Stimulated activated CD4-positive, alpha-beta T cell treated with anti-CD3 and anti-CD28 coated beads, Interleukin-4, amount 100 ng/mL, for 1 hour (primary cell): ENCODE measurements at places on chromosomes 2 and 18.

GRCh38 chr2:214881647-214882202, 72.2 kb upstream of the BARD1 start:
- no peak for DNase-seq

GRCh38 chr18:54829856-54830255, 1.6 kb downstream of the RAB27B start:
- no peak for DNase-seq

DNA sequence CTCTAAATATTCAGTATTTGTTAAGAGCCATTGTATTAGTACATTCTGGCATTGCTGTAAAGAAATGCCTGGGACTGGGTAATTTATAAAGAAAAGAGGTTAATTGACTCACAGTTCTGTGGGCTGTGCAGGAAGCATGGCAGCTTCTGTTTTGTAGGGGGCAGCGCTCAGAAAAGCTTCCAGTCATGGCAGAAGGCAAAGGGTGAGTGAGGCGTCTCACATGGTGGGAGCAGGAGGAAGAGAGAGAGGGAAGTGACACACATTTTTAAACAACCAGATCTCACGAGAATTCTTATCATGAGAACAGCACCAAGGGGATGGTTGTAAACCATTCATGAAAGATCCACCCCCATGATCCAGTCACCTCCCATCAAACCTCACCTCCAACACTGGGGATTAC, 13.8 kb upstream of the CCDC102B start:
- DNase-seq: no peak

DNA sequence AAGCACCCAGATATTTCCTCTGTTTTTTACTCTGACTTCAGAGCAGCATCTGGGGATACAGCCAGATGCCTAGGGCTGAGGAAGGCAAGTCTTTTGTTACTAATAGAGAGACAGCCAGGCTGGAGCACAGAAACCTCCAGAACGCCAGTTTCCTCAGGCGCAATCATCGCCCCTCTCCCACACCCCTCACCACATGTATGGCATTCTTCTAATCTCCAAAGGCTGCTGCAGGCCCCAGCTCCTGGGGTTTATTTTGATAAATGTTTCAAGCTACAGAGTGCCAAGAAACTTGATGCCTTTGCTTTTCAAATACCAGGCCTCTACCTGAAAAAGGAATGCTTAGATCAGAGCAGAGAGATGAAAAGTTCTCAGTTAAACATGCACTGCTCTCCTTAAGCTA, 283.6 kb downstream of the RBM43 start:
- no peak for DNase-seq

- DNase-seq: no peak
These were observed 67.6 kb upstream of the ERBB4 start for GRCh38 chr2:212606232-212606631.

DNA sequence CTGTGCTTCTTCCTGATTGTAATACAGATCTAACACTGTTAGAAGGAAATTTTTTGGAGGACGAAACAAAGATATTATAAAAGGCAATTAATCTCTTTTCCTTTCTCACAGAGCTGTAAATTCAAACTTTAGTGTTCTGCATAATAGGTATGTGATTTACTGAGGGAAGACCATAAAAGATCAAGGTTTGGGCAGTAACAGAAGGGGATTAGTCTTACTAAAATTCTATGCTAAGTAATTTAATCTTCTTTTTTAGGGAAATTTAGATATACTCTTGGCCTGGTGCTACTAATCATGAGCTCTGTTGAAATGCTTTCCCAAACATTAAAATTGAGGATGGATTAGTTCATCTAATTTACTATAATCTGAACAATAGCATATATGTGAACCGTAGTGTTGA, 8.8 kb upstream of the QPCT start:
- DNase-seq: no peak

- no peak for DNase-seq
These were observed 19.3 kb downstream of the CTAGE1 start for GRCh38 chr18:22398464-22398863.

DNA sequence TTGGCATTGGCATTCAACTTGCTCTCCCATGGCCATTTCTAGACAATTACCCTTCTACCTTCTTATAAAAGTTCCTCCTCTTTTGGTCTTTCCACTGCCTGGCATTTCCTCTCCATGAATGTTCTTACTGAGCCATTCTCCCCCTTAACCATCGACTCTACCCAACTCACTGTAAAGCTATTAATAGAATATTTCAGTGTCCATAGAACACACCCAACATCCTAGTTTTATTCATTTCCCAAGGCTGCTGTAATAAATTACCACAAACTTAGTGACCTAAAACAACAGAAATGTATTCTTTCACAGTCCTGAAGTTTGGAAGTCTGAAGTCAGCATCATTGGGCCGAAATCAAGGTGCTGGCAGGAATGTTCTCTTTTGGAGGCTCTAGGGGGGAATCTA, 170.0 kb upstream of the ATP5MC3 start:
- no peak for DNase-seq

DNA sequence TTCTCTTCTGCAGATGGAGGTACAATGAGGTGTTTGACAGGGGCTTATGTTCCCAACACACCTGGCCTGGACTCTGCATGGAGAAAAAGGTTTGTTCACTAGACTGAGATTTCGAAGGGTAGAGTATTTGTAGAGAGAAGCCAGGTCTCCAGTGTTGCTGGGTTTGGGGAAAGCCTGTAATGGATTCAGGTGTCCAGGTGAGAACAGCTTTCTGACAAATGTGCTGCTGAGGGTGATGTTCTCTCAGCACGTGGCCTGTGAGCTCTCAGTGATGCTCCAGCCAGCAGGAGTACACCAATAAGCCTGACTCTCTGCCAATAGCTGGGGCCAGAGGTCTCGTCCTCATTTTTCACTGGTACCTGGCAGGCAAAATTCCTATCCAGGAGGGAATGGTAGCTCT, 43.8 kb upstream of the ARHGAP25 start:
- DNase-seq: no peak

DNA sequence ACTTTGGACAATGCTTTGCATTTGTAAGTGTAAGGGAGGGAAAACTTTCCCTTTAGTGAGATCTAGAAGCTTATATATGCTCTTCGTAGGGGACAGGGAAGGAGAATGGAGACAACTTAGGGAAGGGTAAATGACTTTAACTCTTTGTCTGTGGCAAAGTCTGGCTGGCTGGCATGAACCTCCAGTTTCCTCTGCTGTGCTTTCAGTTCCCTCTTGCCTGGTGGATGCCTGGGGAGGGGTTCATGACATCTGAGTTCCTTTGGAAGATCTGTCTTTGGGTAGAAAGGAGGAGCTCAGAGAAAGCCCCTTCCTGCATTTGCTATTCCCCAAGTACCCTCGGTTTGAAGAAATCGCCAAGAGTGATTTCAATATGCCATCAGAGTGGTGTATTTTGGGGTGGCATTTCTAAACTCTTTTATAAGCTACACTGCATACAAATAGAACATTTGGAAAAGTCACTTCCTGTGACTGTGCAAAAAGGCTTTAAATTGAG, 143.6 kb downstream of the VAPA start:
- no peak for DNase-seq

DNA sequence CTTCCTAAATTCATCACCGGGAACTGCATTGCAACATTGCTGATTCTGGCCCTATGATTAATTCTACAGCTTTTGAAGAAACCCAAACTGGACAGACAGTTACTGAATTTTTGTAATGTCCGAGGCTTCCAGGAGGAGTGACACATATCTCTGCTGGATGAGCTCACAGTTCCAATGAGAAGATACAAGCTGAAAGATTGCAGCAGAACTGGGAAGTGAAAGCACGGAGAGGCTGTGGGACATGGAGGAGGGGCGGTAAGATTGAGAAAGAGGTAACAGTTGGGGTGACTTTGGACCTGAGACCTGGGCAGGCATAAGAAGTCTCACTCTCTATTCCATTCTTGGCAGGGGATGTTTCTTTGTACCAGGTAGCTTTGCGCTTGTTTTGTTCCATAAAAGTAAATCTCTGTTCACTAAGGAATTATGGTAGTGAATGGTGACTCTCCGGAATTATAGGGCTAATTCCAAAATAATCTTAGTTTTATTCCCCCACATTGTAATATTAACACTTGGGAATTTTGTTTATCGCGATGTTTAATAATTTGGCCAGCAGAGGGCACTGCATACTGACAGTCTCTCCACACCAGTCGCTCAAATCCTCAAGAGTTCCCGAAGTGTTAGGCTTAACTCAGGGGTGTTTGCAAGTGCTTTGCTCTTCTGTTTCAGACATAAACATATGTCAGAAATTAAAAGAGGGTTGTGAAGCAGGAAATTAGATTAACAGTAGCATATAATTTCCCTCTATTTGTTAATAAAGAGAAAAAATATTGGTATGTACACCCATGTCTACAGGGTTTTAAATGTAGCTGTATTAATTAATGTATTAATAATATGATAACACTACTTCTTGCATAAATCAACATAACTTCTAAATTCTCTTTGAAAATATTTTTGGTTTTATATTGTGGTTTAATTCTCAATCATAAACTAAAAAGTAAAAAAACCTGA, 201.4 kb downstream of the SOCS6 start:
- peak; percentile 4 for DNase-seq

- no peak for DNase-seq
These were observed 53.3 kb downstream of the FTCDNL1 start for GRCh38 chr2:199797431-199798403.

GRCh38 chr2:239321596-239322415, 79.0 kb downstream of the HDAC4 start:
- DNase-seq: peak; percentile 55

GRCh38 chr18:31100436-31101182, 1.6 kb downstream of the DSC2 start:
- DNase-seq: no peak

DNA sequence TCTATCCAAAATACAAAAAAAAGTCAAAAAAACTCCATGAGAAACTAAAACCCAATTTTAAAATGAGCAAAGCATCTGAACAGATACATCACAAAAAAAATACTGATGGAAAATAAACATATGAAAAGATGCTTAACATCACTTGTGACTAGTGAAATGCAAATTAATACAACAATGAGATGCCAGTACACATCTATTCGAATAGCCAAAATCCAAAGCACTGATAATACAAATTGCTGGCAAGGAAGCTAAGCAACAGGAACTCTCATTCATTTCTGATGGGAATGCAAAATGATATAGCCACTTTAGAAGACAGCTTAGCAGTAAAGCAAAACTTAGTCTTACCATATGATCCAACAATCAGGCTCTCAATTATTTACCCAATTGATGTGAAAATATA, 190.2 kb upstream of the FN1 start:
- no peak for DNase-seq

- no peak for DNase-seq
These were observed 5.3 kb upstream of the NCL start for GRCh38 chr2:231469583-231469950.

GRCh38 chr18:46167971-46168370, 63.8 kb downstream of the HAUS1 start:
- no peak for DNase-seq

DNA sequence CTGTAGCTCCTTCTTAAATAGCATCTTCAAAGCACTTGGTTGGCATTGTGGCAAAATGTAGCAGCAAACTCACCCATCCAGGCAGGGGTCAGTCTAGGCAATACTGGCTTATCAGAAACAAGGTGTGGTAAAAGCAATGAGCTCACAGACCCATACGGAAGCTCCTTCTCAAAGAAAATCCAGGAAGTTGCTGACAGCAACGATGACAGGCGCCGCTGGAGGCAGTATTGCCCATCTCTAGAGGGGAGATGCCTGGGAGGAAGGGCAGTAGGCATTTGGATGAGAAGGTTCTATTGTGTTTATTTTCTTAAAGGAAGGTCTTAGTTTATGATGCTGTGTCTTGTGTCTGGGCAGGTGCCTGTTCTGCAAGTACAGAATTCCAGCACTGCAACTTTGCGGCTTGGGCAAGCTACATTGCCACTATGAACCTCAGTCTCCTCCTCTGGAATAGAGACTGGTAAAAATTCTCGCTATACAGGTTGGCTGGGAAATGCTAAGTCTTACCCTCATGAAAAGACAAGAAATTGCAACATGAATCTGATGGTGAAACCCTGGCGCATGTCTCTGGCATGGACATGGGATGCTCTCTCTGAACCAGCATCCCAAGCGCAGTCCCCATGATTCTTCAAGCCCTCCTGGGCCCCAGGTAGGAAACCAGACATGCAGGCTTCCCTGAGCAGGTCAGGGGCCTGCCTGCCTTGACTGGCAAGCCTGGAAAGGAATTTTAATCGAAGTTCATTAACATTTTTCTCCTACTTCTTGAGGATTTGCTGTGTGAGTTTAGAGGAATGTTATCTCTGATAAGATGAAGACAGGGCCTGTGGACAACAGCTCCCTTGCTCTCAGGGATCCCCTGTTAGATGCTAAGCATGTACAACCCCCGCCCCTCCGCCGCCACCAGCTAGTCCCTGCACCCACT, 156.0 kb downstream of the TFCP2L1 start:
- no peak for DNase-seq

- no peak for DNase-seq
These were observed 41.4 kb upstream of the ROCK2 start for GRCh38 chr2:11385847-11386246.

- no peak for DNase-seq
These were observed 35.2 kb downstream of the CENPO start for GRCh38 chr2:24828238-24828996.

GRCh38 chr2:38113051-38113450, 37.1 kb upstream of the CYP1B1 start:
- no peak for DNase-seq

DNA sequence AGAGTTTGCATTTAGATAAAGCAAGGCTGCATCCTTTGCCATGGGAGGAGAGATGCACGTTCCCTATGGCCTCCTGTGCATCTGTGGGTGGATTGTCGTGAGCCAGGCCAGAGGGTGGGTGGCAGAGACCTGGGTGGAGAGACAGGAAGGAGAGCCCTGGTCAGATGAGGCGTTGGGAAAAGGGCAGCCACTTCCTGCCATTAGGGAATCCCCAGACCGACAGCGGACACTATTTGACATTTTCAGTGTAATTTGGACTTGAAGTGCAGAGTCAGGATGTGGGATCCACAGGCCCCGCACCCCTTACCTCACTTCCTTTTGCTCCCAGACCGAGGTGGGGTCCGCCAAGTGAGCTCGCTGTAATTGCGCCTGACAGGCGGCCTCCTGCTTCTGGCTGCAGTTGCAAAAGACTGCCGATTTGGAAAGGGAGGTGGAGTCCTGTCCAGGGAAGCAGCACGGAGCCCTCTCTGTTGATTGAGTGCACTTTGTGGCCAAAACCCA, 150.0 kb downstream of the DYSF start:
- DNase-seq: no peak

DNA sequence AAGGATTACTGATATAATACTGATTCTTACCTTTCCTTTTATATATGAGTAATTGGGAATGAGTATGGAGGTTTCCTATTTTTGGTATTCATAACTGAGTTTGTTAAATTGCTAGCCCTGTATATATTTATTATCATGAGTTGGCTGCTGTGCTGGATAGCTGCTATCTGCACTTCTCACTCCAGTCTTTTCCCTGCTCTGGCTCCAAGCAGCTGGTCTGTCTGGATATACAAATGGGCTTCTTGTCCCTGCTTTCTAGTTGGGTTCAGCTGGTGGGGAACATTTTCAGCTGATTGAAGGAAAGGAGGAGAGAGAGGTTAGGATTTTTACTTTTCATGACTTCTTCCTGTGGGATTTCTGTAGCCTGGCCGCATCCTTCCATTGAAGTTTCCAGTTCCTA, 41.2 kb downstream of the AGFG1 start:
- DNase-seq: no peak

- DNase-seq: no peak
These were observed 39.4 kb downstream of the ACOXL start for GRCh38 chr2:110771547-110772382.

- DNase-seq: no peak
These were observed 8.1 kb downstream of the SMAD7 start for GRCh38 chr18:48942554-48943261.

- no peak for DNase-seq
These were observed 52.4 kb downstream of the EMX1 start for GRCh38 chr2:72969706-72970105.
